Stimulated activated CD8-positive, alpha-beta memory T cell treated with anti-CD3 and anti-CD28 coated beads, Interleukin-7, amount 100 ng/mL, for 24 hours (primary cell): ENCODE measurements at places on chromosomes 3 and 15.

DNA sequence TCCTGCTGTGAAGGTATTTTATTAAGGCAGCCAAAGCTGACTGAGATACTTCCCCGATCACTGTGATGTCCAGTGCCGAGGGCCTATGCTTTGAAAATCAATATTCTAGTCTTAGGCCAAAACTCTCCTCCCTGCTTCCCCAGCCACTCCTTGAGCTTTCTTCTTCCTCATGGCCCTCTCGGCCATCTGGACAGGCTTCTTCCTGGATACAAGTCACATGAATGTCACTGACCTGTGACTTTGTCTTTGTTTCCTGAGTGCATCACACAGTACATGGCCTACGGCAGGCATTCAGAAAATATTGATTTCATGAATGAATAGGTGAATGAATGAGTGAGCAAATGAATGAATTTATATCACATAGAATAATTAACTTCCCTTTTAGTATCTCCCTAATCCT, 24.6 kb upstream of the HES1 start:
- DNase-seq, result no peak

DNA sequence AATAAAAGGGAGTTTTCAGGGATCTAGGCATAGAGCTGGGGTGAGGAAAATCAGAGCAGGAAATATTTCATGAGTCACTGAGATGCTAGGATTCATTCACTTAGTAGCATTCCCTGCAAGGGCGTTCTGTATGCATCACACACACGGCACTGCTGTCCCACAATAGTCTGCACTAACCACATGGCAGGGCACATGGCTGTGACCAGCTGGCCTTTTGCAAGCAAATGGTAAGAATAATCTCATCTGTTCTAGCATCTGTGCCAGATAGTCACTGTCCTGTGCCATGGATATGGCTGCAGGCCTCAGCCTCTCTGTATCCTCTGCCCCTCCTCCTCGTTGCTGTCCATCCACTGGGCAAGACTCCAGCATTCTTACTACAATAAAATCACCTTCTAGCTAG, 37.8 kb downstream of the BOC start:
- no peak for DNase-seq

DNA sequence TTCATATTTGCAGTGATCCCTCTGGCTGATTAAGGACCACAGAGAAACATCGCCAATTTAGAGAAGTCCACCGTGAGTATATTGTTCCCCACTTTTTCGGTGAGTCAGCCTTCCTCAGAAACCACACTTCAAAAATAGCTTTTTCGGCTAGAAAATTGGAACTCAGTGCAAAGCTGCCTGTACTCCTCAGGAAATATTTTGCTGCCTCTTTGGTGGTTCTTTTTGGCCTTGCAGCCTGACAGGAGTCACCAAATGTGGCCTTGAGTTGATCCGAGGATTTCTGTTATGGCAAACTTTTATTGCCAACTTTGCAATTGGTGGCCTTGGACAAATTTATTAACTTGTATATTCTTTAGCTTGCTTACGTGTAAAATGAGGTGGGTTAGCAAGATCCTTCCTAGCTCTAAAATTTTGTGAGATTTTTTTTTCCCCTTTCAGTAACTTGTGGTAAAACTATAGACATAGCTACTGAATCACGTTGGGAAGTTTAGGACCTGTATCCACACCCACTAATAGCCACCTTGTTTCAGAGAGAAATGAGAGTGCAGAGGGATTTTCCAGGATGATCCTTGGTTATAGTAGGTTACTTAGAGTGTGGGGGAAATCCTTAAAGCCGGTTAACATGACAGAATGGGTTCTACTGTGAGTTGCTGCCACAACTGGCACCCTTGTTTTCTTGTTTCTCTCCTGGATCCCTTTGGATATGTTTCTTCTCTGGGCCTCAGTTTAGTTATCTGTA, 9.9 kb downstream of the ARL6IP5 start:
- DNase-seq, result no peak

- no peak for DNase-seq
These were observed at the start of gene KLHL40 for GRCh38 chr3:42685363-42685881. Gene KLHL40 (plus strand): TSS chr3:42685537. CDS start chr3:42685619, 82 bp downstream.

GRCh38 chr15:19973718-19974117, 567.9 kb downstream of the GOLGA6L6 start:
- DNase-seq, result no peak

GRCh38 chr3:43951813-43952212, 261.1 kb downstream of the ABHD5 start:
- no peak for DNase-seq

DNA sequence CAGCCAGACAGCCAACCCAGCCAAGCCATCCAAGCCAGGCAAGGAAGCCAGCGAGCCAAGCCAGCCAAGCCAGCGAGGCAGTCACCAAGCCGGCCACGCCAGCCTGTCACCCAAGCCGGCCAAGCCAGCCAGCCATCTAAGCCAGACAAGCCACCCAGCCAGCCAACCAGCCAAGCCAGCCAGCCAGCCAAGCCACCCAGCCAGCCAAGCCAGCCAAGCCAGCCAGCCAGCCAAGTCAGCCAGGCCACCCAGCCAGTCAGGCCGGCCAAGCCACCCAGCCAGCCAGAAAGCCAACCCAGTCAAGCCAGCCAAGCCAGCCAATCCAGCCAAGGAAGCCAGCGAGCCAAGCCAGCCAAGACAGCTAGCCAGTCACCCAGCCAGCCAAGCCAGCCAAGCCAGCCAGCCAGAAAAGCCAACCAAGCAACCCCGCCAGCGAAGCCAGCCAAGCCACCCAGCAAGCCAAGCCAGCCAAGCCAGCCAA, 201.2 kb downstream of the GOLGA6L6 start:
- no peak for DNase-seq

GRCh38 chr15:53709821-53710220, 49.6 kb downstream of the WDR72 start:
- DNase-seq, result no peak

DNA sequence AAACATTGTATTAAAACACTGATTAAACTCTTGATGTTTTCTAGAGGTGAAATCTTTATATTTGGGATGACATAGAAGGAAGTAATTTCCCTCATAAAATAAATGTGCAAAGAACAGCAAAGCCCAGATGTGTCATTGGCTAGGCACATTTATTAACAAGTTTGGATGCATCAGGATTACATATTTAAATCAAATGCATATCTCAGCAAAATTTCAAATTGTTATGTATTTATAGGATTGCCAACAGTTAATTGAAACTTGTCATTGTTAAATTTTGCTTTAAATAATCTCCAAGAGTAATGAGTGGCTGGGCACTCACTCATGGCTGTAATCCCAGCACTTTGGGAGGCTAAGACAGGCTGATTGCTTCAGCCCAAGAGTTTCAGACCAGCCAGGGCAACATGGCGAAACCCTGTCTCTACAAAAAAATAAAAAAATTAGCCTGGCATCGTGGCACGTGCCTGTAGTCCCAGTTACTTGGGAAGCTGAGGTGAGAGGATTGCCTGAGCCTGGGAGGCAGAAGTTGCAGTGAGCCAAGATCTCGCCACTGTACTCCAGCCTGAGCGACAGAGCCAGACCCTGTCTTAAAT, 28.2 kb downstream of the ARIH1 start:
- no peak for DNase-seq

DNA sequence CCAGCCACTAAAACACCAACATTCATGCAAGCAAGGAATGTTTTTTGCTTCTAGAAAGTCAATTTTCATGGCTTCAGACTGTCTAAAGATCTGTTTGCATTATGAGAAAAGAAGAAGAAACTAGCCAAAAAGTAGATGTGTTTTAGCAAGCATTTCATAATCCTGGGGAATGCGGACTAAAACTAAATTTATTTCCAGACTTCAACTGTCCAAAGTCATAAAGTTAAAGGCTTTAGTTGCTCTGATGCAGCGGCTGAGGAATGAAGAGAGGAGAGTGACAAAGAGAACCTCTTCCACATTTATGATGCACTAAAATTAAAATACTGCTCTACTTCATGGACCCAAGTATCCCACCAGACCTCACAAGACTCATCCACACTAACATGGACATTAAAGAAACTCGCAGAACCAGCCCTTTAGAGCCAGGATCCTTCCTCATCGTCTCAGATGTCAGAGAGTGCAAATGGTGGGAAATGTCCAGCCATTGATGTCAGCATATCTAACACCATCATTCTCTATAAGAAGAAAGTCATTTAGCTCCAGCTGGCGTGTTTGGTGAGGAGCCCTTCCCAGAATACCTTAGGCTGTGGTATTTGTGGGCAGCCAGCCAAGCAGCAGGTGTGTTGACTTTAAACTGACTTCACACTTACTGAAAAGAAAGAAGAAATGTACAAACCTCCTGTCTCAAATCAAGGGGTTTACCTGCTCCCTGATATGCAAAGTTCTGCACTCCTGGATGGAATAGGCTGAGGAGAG, 17.4 kb downstream of the FYCO1 start:
- DNase-seq, result no peak

- no peak for DNase-seq
These were observed 54.5 kb downstream of the NEK11 start for GRCh38 chr3:131081224-131081623.

- no peak for DNase-seq
These were observed 258.2 kb upstream of the STT3B start for GRCh38 chr3:31274326-31275024.

DNA sequence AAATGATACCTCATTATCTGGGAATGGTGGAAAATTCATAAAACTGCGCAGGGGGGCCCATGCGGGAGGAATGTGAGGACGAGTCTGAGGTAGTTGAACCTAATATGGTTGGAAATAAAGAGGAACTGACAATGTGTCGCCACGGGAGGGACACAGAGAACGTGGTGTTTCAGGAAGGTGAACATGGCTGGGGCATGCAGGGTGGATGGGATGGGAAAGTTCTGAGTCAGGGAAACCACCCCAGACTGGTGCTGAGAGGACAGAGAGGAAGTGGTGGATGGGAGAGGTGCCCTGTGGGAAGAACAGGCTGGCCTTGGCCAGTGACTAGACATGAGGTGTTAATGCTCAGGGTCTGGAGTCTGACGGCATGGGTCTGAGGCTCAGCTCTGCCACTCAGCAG, 137.1 kb upstream of the WNT5A start:
- DNase-seq, result no peak

- no peak for DNase-seq
These were observed 14.5 kb upstream of the B4GALT4 start for GRCh38 chr3:119255214-119255613.

GRCh38 chr3:40885430-40885829, 313.9 kb upstream of the CTNNB1 start:
- no peak for DNase-seq

DNA sequence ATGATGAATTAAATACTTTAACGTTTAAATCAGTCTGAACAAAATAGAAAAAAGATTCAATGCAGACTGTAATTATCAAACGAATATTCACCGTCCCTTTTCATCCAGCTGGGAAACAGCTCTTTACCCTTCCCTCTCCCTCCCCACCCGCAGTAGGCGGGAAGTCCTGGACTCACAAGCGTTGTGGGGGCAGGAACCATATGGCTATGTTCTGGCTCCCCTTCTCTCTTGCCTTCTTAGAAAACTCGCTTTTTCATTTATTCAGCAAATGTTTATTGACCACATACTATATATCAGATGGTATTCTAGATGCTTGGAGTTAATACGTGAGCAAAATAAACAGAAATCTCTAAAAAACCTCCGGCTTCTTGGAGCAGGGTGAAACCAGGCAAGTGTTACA, 715 bp upstream of the SCAPER start:
- no peak for DNase-seq

GRCh38 chr3:139225548-139225947, 118.3 kb upstream of the MRPS22 start:
- no peak for DNase-seq

DNA sequence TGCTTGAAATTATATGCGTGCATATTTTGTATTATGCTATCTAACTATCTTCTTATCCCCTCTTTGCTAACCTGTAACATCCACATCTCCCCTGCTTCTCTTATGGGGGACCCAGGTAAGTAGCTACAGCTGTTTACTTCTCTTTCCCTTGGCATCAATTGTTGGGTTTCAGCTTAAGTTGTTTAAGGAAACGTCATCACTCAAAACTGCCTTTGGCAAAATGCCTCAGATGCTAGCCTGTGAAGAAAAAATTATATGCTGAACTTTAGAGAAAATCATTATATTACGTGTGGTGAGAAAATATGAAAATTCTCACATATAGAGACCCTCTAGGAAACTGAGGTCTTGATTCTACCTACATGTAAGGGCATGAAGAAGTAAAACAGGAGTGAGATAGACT, 447.0 kb upstream of the NECTIN3 start:
- no peak for DNase-seq

DNA sequence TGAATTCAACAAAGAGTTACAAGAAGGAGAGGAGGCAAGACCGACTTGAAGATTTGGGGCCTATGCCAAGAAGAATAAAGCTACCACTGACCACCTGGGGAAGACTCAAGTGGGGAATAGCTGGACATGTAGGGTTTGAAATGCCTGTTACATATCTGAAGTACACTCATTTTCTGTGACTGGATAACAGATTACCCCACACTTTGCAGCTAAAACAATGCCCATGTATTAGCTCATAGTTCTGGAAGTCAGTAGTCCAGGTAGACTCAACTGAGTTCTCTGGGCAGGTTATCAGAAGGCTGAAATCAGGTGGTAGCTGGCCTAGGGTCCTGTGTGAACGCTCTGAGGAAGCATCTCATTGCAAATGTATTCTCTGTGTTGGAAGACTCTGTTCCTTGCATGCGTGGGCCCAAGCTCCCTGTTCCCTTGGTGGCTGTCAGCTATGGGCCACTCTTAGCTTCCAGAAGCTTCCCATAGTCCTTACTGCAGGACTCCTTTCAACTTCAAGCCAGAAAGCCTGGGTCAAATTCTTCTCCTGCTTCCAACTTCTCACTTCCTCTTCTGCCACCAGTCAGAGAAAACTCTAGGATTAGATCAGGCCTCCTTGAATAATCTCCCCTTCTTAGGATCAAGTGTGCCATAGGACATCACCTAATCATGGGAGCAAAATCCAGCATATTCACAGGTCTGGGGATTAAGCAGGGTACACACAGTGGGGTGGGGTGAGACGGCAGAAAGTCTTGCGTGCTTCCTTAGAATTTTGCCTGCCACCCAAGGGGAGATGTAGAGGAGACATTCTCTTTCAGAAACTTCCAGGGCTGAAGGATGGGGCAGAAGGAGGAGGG, 187.8 kb downstream of the SHQ1 start:
- DNase-seq, result no peak

- no peak for DNase-seq
These were observed 248.3 kb upstream of the CCDC54 start for GRCh38 chr3:107128946-107129345.

DNA sequence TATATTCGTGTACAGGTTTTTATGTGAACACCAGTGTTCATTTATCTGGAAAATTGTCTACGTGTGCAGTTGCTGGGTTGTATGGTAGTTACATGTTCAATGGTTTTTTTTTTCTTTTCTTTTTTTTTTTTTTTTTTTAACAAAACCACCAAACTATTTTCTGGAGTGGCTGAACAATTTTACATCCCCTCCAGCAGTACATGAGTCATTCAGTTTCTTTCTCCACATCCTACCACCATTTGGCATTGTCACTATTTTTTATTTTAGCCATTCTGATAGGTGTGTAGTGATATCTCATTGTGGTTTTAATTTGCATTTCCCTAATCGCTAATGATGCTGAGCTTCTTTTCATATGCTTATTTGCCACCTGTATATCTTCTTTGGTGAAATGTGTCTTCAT, 256.3 kb upstream of the EOMES start:
- DNase-seq, result no peak

GRCh38 chr3:5229414-5229813, 41.9 kb downstream of the EDEM1 start:
- DNase-seq, result no peak

GRCh38 chr15:29789871-29790270, 32.4 kb downstream of the TJP1 start:
- no peak for DNase-seq
